NCI-H2081 (cell line): ENCODE measurements at places on chromosomes 3 and 15.

DNA sequence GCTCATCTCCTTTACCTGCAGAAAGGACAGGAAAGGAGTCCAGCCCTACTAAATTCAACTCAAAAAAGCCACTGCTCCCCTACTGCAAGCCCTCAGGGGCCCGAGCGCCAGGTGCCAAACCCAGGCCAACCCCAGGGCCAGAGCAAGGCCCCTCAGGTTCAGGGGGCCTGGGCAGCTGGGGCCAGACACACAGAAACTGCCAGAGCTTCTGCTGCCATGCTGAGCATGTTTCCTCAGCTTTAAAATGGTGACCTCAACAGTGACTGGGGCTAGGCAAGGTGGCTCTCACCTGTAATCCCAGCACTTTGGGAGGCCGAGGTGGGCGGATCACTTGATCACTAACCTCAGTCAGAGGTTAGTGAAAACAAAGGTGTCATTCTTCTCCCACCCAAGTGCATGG, 38.8 kb downstream of the KLHL25 start:
- DNase-seq = no peak

- DNase-seq = no peak
These were observed 48.8 kb downstream of the ADAMTS9 start for GRCh38 chr3:64638981-64639481.

DNA sequence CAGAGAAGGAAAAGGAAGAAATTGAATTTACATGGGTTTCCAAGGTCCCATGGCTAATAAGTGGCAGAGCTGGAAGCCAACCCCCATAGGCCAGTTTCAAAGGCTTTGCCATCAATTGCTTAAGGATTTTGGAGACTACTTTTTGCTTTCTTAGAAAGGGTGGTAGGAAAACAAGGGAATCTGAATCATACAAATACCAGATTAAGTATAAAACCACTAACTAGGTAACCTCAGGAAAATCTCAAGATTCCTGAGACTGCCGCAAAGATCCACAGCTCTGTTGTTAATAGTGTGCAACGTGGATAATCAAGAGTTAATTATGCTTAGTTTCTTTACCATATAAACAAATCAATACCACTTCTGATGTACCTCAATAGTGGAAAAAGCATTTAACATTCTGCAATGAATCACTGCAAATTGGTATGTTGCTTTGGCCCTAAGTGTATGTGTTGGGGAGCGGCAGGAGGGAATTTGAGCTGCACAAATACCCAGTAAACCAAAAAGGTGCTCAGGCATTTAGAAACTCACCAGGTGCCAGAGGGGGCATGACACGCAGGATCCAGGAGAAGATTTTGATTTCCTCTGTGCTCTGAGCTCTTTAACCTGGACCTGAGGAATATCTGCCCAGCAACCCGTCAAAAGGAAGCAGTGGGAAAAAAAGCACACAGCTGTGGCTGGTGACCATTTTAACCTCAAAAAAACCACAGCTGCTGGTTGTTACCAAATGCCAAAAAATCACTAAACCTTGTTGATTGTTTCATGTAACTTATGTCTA, 22.0 kb downstream of the AADAC start:
- DNase-seq = peak; percentile 16

GRCh38 chr15:47688573-47689086, 28.7 kb upstream of the SEMA6D start:
- DNase-seq = no peak

GRCh38 chr3:144270100-144270499, 298.5 kb downstream of the DIPK2A start:
- DNase-seq = no peak

- DNase-seq = no peak
These were observed 909.6 kb downstream of the ROBO1 start for GRCh38 chr3:78858174-78858573.

GRCh38 chr15:27638958-27639357, 460.2 kb downstream of the OCA2 start:
- no peak for DNase-seq

- DNase-seq = no peak
These were observed 224.2 kb downstream of the CNTN3 start for GRCh38 chr3:74390121-74390877.
